ENCODE measurements at places on chromosomes 7 and 10.

DNA sequence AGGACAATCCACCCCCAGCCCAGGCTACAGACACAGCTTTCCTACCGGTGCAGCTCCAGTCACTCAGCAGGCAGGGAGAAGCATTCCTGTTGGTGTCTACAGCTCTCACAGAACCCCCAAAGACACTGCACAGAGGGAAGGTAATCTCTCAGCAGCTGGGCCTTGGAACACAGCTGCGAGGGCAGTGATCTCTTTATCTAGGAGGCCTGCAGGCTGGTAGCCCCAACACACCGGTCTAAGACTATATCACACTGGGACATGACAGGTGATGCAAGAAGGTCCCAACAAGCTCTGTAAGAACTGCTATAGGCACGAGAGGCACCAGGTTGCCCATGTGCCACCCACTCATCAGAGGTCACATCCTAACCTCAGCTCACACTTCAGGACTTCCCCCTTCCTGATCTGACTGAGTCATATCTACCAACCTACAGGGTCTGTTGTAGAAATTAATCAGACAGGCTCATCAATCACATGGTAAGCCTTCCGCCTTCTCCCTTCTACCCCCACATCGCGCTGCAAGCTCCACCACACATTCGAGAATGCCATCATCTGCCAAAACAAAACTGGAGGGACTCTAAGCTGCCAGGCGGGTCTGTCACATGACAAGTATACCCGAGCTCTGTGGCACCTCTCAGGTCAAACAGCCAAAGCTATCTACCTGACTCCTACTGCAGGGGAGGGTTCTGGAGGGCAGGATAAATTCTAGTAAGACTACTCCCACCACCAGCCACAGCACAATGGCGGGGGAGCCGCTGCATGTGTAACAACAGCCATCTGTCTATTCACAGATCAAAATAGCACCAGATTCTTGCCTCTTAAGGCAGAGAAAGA, 26.1 kb downstream of the FAM53B start:
- DNase-seq = peak; percentile 86

GRCh38 chr7:47291461-47292081, 290.3 kb downstream of the TNS3 start:
- peak; percentile 96 for DNase-seq

- no peak for DNase-seq
These were observed 55.2 kb upstream of the GDF10 start for GRCh38 chr10:47244560-47245500.

- no peak for DNase-seq
These were observed 75.1 kb upstream of the PLPP4 start for GRCh38 chr10:120381931-120382330.

DNA sequence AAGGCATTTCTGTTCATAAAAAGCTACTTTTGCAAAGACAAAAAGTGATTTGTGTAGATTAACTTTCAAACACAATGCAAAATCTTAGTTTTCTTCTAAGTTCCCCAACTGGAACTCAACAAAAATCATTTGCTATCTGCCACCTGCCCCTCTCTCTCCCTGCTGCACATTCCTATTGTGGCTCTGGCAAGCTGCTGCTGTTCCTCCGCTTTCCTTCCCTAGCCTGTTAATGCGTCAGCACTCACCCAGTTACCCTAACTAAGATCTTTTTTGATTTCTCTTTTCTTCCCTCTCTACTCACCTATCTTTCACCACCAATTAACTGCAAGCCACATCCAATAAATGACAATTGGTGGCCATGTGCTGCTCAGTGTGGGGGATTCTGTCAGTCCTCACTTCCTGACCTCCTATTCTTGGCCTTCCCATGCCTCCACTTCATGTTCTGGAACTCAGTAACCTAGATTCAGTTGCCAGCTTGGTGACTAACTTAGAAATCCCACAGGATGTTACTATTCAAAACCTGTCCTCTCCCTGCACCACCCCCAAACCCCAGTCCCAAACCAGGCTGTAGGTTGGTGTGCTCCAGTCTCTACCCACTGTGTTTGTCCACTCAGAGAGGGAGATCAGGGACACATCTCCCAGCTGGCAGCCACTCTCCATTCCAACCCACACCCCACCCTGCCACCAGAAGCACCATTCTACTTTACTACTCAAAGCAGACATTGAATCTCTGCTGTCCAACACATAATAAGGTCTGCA, 140.2 kb upstream of the CTTNBP2 start:
- DNase-seq = no peak

GRCh38 chr7:16345979-16346958, 75.1 kb downstream of the CRPPA start:
- DNase-seq = peak; percentile 7
